AG04449 (cell line): ENCODE measurements at places on chromosomes 5 and 9.

- no peak for DNase-seq
Measured at GRCh38 chr5:73395256-73395655, 53.3 kb downstream of the FOXD1 start.

- DNase-seq = no peak
Measured at GRCh38 chr9:124283228-124283814, 25.6 kb downstream of the NEK6 start.

- DNase-seq = no peak
Measured at GRCh38 chr9:96117398-96118080, 184.4 kb downstream of the HSD17B3 start.

GRCh38 chr9:70428781-70429180 is 14.3 kb upstream of the KLF9 start:
- no peak for DNase-seq

GRCh38 chr9:98232926-98233325 is 22.5 kb downstream of the TBC1D2 start:
- DNase-seq = no peak

DNA sequence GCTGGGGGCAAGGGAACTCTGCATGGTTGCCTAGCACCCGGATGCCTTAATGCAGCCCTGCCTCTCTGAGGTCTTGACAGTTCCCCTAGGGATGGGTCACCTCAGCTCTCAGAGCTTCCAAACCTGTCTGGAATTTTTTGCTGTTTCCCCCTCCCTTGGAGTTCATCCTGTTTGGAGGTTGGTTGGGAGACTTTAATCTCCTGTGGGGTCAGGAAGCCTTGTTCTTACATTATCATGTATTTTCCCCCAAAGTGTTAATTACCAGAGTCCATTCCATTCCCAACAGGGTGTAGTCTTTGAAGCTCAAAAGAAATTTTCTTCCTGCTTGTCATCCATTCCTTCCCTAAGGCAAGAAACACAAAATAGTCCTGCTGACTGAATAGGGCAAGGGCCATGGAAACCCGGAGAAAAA is 150.3 kb upstream of the SPRY4 start:
- no peak for DNase-seq

GRCh38 chr5:181063514-181063913 is 23.4 kb downstream of the BTNL9 start:
- no peak for DNase-seq

GRCh38 chr5:171205375-171205774 is 103.7 kb upstream of the TLX3 start:
- DNase-seq = no peak

DNA sequence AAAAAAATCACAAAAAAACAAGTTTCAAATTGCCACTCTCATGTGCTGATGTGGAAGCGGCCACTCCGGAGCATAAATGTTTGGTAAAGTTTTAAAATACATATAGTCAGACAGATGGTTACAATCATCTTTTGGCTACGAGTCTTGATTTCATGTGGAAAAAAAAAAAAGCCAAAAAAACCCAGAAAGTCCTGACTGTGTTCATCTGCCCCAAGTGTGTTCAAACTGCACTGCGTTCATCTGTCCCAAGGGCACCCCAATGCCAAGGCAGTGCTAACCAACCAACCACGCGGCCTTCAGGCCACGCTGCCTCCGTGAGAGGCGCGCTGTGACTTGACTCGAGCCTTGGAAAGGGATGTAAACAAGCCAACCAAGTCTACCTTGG is 127.1 kb downstream of the MYO10 start:
- DNase-seq = no peak

DNA sequence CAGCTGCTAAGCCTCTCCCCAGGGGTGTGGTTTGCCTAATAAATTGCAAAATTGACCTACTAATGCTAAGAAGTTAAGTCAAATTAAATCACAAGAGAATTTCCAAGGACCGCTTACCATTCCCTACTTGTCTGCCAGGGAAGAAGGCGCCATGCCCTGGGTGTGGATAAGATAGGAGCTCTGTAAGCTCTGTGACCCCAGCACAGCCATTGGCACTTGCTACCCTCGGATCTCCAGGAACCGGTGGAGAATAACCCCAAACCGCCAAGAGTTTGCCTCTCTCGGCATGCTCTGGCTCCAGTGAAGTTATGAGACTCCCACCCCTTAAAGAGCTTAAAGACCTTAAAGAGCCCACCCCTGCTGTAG is 58.9 kb downstream of the NEURL1B start:
- DNase-seq = no peak

DNA sequence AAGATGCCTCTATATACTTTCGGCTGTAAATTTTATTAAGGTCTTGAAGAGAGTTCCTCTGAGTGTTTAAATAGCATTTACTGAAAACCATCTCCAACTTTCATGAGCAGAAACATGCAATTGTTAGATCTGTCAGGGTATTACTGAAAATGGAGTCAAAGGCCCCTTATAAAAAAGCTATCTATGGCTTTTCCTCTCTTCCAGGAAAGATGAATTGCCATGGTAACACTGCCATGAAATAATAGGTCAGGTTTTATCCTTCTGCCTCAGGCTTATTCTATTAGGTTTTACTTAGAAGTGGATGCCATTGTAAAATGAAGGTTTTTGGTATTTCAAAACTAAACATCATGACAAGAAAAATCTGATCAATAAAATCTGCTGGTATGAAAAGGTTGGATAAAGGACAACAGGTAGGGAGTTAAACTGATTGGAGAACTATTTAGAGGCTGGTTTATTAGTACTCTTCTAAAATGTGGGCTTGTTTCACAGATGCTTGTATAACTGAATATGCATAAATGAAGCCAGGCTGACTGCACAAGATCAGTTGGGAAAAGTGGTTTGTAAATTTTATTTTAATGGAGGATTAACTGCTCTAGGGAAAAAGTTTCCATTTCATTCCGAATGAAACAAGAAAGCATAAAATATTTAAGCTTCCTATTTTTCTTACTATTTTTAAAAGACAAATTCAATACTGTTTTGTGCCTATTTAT is 135.5 kb downstream of the RAB3C start:
- no peak for DNase-seq

DNA sequence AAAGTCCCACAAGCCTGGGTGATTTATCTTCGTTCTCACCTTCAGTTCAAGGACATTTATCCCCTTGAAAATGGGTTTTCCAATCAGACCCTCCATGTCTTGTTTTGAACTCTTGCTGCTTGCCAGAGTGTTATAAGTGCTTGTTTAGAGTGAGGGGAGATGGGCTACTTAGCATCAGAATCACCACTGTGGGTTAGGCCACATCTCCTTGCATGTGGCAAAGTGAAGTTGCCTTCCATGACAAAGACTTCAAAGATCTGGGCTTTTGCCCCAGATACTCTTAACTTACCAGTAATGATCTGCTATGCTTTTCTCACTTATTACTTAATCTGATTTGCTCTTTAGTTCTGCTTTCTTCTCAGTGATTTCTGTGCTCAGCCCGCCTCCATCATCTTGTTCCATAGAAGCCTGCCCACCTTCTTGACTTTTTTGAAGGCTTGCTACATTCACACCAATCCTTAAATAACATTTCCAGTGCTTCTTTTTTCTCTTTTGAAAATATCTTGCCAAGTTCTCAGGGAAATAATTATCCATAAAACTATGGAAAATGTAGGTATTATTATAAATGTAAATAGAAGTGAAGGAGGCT is 39.0 kb downstream of the GPR21 start:
- DNase-seq = no peak

DNA sequence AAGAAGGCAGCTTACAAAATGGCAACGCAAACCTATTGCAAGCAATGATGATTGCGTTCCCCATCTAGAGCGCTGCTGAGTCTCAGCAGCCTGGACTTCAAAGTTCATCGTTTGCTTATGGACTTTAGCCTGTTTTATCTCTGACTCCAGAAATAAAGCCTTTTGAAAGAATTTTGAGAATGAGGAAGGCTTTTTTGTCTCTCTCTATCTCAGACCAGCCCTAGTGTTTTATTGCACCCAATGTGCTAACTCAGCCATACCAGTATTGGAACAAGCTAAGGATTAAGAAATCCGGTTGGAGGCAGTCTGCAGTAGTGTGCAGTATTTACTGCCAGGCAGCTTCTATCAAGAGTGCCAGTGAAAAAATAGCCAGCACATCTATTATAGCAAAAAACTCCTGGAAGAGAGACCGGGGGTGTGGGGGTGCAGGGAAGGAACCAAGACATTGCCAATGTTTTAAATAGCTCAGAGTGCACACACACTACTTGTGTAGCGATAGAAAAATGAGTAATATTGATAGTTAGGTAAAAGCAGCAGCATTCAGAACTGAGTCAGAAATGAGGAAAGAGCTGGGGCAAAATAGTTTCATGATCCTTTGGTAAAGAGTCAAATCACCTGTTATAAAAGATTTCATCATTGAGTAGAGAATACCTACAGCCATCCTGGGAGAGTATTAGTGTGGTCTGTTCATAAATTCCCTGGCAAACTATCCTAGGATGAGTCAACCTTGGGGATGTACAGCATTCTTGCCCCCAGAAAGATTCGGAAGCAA is 219.0 kb downstream of the ZNF608 start:
- DNase-seq = no peak

DNA sequence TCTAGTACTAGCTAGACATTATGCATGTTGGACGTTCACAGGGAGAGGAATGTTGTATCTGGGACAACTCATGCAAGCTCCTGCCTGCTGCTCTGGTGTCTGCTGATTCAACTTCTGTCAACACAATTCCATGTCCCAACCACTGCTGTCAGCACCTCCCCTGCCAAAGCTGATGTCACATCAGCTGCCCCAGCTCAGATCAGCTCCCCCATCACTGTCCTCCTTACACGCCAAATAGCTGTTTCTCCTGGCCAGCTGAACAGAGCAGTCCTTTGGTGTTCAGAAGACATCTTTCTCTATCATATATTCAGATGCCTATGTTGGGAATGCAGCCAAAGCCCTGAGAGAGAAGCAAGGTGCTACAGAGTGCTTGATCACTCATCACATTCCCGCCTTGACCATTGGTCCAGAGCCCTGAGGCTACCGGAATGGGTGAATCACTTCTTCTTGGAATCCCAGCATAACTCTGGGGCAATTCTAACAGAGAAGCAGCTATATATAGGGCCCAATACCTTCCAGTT is 223.3 kb downstream of the SEC61B start:
- DNase-seq = peak; percentile 83

GRCh38 chr5:71839096-71839884 is 120.2 kb downstream of the CARTPT start:
- no peak for DNase-seq

DNA sequence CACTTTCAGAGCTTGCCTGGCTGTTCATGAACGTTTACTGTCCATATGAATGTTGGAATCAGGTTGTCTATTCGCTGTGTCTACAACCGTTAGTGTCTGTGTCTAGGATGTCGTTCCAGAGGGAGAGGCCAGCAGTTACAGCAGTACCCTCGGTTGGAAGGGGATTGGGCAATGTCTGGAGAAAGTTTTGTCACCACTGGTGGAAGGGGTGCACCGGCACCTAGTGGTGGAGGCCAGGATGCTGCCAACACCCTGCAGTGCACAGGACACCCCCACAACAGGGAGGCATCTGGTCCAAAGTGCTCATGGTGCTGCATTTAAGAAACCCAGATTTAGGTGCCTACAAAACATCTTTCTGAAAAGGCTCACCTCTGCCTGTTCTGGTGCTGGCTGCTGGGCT is 220.7 kb downstream of the FANCC start:
- no peak for DNase-seq

DNA sequence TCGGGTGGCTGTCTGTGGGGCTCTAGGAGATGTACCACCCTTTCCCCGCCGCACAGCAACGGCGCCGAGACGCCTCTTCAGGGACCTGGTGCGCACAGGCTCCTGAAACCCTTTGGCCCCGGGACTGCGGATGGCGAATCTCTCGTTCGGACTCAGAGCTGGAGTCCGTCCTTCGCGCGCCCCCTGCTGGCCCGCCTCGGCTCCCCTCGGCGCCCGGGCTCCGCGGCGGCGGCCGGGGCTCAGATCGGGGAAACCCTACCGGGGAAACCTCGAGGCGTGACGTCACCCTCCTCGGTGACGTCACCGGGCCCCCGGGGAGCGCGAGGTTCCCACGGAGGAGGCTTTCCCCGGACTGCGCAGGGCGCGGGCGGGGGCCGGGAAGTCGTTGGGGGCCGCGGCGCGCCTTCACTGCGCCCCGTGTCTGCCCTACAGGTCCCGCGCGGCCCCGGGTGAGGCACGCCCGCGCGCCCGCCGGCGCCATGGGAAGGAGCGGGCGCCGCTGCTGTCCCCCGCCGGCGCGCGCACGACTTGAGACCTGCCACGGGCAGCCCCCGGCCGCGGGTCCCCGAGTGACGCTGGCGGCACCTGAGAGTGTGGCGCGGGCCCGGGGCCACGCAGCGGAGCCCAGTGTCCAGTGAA is 7.9 kb downstream of the PRR7 start:
- DNase-seq = no peak

GRCh38 chr9:120486347-120486746 is 93.6 kb downstream of the CDK5RAP2 start:
- no peak for DNase-seq

DNA sequence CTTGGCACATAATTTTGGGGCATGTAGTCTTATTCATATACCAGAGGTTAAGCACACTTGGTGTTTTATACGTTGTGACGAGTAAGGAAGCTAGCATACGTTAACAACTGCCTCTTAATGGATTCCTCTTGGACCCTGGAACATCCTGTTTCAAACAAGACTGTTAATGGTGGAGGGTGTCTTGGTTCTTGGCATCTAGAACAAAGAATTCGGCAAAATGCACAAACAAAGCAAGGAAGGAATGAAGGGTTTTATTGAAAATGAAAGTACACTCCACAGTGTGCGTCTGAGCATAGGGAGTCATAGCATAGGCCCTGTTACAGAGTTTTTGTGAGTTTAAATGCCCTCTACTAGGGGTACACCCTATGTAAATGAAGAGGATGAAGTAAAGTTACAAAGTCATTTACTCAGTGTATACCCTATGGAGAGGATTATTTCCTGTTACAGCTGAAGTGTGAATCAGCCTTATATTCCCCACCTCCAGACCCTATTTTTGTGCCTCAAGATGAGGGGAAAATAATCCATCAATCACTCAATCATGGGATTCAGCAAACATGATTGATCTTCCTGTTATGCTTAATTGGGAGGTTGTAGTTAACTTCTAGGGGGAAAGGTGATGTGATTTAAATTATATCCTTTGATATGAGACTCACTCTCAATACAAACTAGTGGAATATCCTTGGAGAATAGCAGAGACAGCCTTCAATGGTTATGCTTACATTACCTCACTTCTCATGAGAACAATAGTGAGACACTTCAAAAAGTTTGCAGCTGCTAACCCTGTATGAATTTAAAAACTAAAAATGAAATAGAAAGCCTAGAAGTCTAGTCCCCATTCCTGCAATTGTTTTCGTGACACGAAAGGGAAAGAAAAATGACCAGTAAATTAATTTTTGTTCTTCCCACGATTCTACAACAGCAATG is 84.9 kb upstream of the MYO10 start:
- DNase-seq = no peak

DNA sequence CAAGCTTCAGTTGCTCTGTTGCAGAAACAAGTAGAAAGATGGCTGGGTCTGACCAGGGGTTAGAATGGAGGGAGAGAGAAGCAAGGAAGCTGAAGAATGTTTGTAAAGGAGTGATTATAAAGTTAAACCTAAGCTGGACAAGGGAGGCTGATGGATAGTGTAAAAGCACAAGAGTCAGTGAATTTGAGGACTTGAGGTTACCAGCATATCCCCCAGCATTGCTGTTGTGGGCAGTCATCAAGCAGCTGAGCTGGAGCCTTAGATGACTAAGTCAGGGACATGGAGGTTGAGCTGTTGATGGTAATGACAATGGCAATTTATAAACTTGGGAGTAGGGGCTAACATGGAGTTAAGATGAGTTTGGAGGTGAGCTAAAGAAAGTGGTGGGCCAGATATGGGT is 131.5 kb downstream of the ERCC6L2 start:
- peak; percentile 7 for DNase-seq

GRCh38 chr9:91207729-91208418 is 153.8 kb downstream of the AUH start:
- peak; percentile 60 for DNase-seq
